Posterior vena cava (tissue), 2 donors: ENCODE measurements at places on chromosomes 2 and 18. TPM values are rescaled to one million over a fixed set of nuclear protein-coding genes. Genes with fewer than 3 reads are reported as not detected.

DNA sequence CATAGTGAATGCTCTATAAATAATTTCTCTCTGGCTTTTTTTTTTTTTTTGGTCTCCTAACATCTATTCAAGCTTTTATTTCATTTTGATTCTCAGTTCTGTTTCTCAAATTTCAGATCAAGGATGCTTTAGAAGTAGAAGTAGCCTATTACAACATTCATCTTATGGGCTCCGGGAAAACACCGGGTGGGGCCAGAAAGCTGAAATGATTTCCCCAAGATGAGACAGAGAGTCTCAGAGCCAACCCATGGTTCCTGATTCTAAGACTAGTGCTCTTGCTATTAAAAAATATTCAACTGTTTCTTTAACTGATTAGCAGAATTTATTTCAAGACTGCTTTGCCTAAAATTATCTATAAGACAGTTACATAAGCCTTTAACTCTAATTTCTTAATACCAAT, 147.2 kb upstream of the CCDC68 start:
- no peak for DNase-seq

- no peak for DNase-seq
These were observed 89.7 kb upstream of the YWHAQ start for GRCh38 chr2:9720352-9721093.

DNA sequence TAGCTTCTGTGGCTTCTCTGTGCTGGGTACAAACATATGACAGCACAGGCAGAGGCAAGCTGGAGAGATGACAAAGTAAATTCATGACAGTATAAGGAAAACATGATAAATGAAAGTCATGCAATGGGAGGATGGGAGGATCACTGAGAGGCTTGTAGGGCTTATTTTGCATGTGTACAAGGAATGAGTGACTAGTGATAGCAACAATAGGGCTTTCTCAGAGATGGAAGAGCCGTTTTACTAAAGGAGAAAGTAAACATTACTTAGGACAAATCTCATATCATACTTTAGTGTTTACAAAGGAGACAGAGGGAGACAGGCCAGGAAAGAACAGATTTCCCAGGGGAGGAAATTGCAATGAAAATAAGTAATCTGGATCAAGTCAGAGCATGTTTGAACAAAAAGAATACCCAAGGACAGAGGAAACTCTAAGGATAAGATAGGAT, 82.5 kb upstream of the RBMS1 start:
- DNase-seq = no peak

DNA sequence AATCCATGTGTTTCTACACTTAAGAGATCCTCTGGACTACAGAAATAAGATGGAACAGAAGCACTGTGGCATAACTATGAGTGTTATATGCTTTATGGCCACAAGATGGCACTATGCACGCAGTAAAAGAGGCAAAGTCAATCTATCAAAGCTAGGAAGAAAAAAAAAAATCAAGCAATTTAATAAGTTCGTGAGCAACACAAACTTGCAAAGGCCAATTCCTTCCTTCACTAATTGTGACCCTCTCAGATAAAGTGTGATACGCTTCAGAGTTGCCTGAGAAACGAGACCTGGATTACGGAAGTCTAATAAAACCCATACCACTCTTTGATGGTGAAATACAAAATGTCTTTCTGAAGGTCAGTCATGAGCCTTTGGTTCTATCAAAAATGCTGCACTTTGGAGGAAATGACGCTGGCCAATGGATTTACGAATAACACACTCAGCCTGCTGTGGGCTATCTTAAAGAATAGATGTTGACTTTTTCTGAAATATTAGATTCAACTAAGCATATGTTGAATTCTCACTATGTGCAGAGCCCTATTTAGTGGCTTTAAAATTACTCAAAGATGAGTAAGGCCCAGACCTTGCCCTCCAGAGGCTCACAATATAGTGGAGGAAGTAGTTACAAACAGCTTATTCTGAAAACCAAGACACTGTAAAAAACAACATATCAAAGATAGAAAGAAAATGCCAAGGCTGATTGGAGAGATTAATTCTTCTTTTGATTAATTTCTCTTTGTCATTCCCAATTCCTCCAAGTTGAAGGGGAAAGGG, 35.5 kb upstream of the TTR start:
- DNase-seq = no peak

- no peak for DNase-seq
These were observed 365.4 kb upstream of the RGPD4 start for GRCh38 chr2:107461301-107461700.

DNA sequence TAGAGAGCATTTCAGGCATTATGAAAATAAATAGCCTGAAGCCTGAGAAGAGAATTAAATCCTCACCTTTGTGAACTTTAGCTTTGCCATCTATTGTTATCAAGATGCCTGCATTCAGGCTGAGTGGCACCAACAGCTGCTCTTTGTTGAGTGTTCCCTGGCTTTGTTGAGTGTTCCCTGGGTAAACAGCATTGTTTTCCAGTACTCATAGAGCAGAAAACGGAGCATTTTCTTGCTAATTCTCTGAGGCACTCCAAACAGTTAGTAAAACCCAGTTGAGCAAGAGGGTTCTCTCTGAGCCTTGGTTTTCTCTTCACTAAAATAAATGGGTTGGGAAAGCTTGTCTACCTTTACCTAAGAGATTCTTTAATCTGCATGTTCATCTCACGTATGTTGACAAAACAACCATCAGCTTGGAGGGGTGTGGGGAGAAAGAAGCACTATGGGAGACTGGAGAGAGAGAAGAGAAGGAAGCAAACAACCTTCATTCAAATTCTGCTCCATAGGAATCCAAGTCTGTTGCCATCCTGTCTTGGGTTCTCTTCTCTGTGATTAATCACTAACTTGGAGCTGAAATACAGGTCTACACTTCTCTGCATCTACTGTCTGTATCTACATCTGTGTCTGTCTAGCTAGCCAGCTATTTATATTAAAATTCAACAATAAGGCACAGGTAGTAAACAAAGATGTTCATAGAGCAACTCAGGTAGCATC, 567.0 kb upstream of the SOX11 start:
- DNase-seq = no peak

GRCh38 chr18:46098616-46098933, 479 bp upstream of the ATP5F1A start:
- no peak for DNase-seq

DNA sequence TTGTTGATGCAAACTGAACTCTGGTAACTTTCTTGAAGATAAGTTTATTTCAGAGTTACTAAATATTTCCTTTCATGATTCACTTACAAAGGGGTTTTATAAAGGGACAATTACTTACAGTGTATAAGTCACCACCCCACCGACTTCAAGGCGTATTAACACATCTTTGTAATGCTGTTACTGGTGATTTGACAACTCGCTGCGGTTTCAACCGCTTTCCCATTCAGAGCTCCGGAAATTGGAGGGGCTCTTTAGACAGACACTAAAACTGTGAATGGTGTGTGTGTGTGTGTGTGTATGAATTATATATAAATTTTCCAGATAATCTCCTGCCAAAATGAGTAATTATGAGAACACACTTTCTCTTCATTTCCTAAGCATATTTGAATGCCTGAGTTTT, 4.9 kb downstream of the TM4SF20 start:
- no peak for DNase-seq

GRCh38 chr18:79522451-79523205, 126.9 kb downstream of the NFATC1 start:
- peak; percentile 72 for DNase-seq

DNA sequence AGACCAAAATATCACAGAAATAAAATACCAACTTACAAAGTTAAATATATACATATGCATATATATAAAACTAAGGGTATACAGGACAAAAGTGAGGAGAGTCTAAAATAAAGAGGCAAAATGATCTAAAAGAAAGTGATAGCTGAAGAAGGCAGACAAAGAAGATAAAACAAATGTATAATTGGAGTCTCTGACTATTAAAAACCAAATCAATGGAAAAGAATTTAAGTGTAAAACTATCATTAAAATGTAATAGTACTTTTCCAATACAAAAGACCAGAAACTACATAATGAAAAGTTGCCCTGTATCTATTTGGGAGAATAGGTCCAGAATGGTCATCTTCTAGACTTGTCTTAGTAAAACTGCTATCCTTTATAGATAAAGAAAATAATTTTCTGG, 267.4 kb upstream of the KLHL14 start:
- no peak for DNase-seq

- DNase-seq = no peak
These were observed 957.7 kb upstream of the GYPC start for GRCh38 chr2:125698280-125698679.

- DNase-seq = no peak
These were observed 48.1 kb upstream of the SIGLEC15 start for GRCh38 chr18:45777393-45777792.

- DNase-seq = no peak
These were observed 32.3 kb downstream of the FHOD3 start for GRCh38 chr18:36329684-36330434.

- DNase-seq = peak; percentile 78
These were observed 73.8 kb downstream of the RPIA start for GRCh38 chr2:88765154-88765888.

DNA sequence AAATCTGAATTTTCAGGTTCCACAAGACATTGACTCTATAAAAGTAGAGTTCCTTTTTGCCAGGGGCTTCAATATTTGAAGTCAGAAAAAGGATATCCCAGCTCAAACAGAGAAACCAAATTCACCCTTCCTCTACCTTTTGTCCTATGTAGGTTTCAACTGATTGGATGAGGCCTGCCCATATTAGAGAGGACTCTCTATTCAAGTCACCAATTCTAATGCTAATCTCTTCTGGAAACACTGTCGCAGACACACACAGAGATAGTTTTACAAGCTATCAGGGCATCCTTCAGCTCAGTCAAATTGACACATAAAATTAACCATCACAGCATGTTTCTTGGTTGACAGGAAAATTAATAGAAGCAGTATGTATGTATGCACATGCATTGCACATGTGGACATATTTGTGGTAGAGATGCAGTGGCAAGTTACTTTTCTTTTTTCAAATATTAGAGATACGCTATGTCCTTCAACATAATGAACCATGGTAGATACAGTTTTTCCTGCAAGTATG, 207.1 kb downstream of the RAD51AP2 start:
- no peak for DNase-seq

GRCh38 chr2:232330068-232330999, 48.2 kb upstream of the ALPP start:
- DNase-seq = peak; percentile 58

GRCh38 chr2:145652571-145653545, 1132.9 kb upstream of the ZEB2 start:
- no peak for DNase-seq

GRCh38 chr2:8571792-8572499, 109.9 kb upstream of the ID2 start:
- DNase-seq = no peak

SCG2 gene
- total RNA-seq = 0.90 TPM

SGO2 gene
- total RNA-seq = 2.7 TPM

MROH2A gene
- total RNA-seq = not detected

SCYGR8 gene
- total RNA-seq = not detected

AGXT gene
- not detected for total RNA-seq

ASPRV1 gene
- total RNA-seq = 1.7 TPM

CERKL gene
- total RNA-seq = not detected

PDCL3 gene
- total RNA-seq = 24.9 TPM
